ENCODE measurements at places on chromosomes 11 and 22. TPM values are rescaled to one million over a fixed set of nuclear protein-coding genes. Genes with fewer than 3 reads are reported as not detected.

MEI1 gene
- 0.18 TPM for total RNA-seq

NRXN2 gene
- total RNA-seq = 0.15 TPM

SYT12 gene
- 0.62 TPM for total RNA-seq

NFAM1 gene
- 0.41 TPM for total RNA-seq

KCTD14 gene
- total RNA-seq = 19.3 TPM

GAL3ST1 gene
- total RNA-seq = 1.1 TPM

MS4A8 gene
- not detected for total RNA-seq

CALCA gene
- total RNA-seq = not detected

Data from Panc1 (cell line).